ENCODE measurements at places on chromosomes 4 and X.

- DNase-seq: peak; percentile 32
Measured at GRCh38 chr4:159077702-159078495, 25.0 kb upstream of the RAPGEF2 start.

GRCh38 chrX:40729598-40730584 is 5.5 kb downstream of the MED14 start:
- no peak for DNase-seq

GRCh38 chr4:53937918-53938317 is 126.5 kb downstream of the CHIC2 start:
- DNase-seq: no peak

DNA sequence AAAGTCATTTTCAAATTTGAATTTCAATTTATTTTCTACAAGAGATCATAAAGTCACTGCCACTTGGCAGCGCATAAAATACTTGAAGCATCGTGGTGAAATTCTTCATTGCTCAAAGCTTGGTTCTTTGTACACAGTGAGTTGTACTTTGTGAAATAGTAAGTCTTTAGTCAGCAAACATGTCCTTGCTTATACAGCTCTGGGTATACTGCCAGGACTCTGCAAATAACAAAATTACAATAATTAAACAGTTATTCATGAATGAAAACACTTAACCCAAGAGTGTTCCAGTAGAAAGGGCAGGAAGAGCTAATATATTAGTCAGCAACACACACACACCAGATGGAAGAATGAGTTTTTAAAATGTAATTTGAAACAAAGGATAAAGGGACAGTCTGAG is 1300.9 kb upstream of the DIAPH2 start:
- DNase-seq: no peak

DNA sequence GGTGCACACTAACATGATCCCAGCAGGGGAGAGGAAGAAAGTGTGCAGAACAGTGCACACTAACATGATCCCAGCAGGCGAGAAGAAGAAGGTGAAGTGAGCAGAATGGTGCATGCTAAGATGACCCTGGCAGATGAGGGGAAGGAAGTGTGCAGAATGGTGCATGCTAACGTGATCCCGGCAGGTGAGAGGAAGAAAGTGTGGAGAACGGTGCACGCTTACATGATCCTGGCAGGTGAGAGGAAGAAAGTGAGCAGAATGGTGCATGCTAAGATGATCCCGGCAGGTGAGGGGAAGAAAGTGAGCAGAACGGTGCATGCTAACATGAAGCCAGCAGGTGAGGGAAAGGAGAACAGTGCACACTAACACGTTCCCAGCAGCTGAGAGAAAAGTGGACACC is 83.7 kb downstream of the ACOX3 start:
- DNase-seq: no peak

DNA sequence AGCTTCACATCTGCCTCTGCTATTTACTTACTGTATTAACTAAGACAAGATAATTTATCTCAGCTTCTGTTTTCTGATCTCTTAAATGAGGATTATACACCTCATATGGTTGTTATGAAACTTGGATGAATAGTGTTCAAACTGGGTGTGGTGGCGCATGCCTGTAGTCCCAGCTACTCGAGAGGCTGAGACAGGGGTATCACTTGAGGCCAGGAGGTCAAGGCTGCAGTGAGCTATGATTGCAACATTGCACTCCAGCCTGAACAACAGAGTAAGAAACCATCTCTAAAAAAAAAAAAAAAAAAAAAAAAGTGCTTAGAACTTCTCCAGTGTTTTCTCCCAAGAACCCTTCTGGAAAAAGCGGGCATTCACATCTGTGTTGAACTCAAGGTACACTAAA is 19.8 kb upstream of the KLF3 start:
- DNase-seq: no peak

DNA sequence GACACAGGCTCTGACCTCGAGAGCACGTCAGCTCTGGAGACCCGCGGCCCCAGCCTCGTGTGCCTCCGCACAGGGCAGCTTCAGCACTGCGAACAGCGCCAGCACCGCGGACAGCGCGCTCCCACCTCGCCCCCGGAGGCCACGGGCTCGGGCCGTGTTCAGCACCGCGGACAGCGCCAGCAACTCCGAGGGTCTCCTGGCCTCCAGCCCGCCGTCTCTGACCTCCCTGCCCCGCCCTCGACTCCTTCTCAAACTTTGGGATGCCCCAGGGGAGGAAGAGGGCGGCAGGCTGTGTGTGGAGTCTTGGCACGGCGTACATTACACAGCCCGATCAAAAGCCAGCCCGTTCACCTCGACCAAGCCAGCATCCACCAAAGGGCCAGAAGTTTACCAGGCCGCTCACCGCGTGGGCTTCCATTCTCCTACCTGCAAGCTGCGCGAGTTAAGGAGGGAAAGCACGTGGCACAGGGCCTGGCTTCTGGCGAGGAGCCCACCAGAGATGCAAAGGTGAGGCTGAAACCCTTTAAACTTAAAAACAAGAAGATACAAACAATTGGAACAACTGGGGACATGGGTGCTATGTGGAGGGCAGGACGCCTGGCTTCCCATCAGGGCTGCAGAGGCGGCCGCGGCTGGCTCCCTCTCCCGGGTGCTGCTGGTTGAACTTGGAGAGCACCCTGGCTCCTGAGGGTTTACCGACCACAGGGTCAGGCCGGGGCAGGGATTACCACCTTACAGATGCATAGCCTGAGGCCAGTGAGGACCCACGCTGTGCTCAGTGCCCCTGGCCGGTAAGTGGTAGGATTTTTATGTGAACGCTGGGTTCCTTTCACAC is 4.5 kb upstream of the NKX1-1 start:
- DNase-seq: peak; percentile 15

- no peak for DNase-seq
Measured at GRCh38 chr4:6361076-6361784, 91.6 kb downstream of the WFS1 start.

GRCh38 chrX:17414839-17415238 is 39.8 kb downstream of the NHS start:
- no peak for DNase-seq

DNA sequence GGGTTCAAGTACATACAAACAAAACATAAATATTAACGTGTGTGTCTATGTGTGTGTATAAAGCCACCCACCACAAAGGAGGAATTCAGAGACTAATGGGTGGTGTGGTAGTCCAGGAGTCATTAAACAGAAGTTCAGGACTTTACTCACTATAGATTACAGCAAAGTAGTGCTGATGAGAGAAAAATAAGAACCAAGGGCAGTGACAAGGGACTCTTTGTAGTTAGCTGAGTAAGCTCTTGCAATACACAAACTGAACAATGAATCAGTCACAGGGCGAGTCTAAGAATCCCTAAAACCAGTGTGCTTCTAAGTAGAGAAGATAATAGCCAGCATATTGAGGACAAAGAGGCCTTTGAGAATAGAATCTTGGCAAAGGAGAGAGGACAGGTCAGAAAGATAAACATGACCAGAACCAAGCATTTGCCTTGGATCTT is 232.4 kb downstream of the PPP3CA start:
- DNase-seq: peak; percentile 99

GRCh38 chrX:154648931-154649330 is 4.4 kb downstream of the CTAG2 start:
- DNase-seq: no peak

GRCh38 chr4:6316461-6317003 is 46.9 kb downstream of the WFS1 start:
- DNase-seq: no peak

DNA sequence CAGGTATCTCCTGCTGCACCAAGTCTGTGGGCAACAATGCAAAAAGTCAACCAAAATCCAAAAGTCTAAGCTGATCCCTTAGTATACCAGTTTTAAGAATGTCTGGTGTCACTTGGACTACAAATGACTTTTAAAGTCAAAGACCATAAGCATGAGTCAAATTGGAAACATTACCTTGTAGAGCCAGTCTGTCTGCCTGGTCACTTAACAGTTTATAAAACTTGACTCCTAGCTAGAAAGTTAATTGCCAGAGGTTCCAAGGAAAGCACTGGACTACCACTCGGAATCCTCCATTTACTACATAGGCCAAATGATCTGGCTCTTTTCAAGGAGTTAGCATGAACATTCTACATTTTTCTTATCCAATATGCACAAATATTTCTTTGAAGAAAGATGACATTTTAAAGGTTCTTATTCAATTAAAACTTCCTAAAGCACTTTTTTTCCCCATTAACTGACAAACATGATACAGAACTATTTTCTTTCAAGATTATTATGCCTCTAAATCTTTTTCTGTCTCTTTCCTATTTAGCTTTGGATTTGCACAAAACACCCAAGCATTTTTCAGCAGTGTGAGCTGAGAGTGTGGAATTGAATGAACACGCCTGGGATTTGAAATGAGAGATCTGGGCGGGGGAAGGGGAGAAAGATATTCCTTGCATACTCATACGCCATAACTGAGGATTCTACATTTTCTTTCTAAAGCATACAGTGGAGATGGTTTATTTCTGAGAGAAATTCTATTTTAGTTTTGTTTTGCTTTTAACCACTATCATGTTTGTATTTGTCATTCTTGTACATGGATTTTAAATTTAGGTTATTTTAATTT is 188.4 kb downstream of the SHROOM3 start:
- DNase-seq: no peak

DNA sequence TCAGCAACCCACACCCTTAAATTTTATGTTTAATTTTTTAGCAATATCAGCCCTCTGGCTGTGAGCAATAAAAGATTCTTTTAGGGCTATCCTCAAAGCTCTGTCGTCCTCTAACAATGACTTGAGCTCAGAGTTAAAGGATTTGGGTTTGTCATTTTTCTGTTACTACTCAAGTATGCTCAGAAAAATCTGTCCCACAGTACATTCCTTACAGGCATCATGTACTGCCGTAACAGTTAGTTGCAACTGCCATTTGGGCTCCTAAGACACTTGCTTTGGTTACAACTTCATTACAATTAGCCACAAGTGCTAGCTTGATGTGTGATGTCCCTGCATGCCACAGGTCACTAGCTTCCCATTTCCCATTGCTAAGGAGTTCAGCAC is 33.2 kb downstream of the COQ2 start:
- DNase-seq: no peak

- no peak for DNase-seq
Measured at GRCh38 chr4:149161247-149161646, 654.4 kb downstream of the IQCM start.

- DNase-seq: no peak
Measured at GRCh38 chrX:40102393-40103381, 4.9 kb upstream of the BCOR start.

GRCh38 chr4:25291158-25291733 is 21.3 kb upstream of the ZCCHC4 start:
- DNase-seq: no peak

- no peak for DNase-seq
Measured at GRCh38 chrX:44938111-44938510, 65.1 kb downstream of the KDM6A start.

DNA sequence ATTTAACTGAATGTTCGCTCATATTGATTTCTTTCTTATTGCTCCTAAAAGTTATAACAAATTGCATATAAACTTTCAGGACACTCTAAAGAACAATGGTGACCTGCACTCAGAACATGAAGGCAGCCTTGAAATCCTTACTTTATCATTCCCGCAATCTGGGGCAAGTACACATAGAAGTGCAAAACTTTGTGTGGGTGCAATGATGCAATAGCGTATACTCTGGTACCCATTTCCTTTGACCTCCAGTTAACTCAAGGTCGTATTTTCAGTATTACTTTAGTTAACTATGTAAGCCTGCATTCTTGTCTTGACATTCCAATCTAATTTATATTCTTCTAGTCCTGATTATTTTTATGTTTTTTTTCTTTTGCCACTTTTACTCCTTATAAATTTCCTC is 64.7 kb downstream of the C4orf46 start:
- no peak for DNase-seq

DNA sequence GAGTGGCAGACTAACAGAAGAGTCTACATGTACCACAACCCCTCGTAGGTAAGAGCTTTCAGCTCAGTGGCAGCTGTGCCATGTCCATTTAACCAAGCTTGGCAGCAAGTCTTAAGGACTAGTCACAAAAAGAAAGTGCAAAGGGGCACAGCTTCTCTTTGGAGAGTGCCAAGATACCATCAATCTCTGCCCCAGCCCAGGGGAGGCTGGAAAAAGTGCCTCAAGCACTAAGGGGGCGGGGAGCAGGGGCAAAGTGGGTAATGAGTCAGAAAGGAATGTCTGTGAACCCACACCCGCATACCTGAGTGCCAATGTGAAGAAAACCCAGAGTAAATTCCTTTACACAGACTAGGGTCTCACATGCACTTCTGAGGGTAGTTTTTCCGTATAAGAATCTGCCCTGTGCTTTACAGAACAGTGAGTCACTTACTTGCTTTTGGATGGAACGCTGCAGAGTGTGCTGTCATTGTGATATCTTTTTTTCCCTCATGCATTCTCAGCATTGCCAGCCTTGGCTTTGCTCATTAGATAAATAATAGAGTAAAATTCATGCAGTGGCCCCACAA is 219.8 kb downstream of the ZNF674 start:
- DNase-seq: peak; percentile 41

GRCh38 chrX:130082244-130083106 is 27.8 kb downstream of the ELF4 start:
- DNase-seq: no peak

DNA sequence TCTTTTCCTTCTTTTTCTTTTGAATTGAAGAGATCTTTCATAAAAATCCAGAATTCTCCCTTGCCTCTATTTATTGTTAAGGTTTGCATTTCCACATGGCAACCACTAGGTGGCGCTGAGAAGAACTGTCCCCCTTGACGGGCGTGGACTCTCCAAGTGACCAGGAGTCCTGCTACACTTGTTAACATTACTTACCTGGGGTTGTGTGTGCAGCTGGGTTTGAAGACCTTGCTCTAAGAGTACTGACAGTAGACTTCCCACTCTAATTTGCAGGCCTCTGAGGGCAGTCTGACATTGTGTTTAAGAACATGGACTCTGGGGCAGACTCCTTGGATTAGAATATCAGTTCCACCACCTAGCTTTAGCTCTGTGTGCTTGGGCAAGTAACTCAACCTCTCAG is 52.8 kb downstream of the GPRIN3 start:
- peak; percentile 12 for DNase-seq

DNA sequence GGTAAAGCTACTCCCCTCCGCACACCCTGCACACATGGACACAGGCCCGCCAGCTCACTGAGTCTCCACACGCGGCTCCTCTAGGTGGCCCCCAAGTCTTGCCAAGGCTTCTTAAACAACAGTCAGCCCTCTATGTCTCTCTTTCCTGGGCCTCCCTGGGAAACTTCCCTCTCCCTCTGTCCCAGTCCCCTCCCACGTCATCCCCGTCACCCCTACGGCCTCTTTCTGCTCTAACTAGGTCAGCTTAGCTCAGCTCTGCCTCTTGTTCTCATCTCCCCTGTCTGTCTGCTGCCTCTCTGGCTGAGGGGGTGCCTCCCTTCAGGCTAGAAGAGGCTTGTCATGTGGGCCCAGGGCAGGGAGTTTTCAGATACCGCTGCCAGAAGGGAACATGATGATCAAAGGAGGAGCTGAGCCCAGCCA is 38.8 kb downstream of the SEPTIN6 start:
- no peak for DNase-seq

- no peak for DNase-seq
Measured at GRCh38 chrX:9906919-9907318, 60.2 kb upstream of the CLDN34 start.

GRCh38 chr4:174438711-174439110 is 83.6 kb downstream of the HPGD start:
- no peak for DNase-seq
